Adrenal gland (tissue), 19 donors: ENCODE measurements at places on chromosomes 16 and 17. TPM values are rescaled to one million over a fixed set of nuclear protein-coding genes. Genes with fewer than 3 reads are reported as not detected.

Gene MT4
- total RNA-seq, result not detected

GRCh38 chr16:16021988-16022682 lies 72.7 kb downstream of the ABCC1 start:
- H3K36me3 ChIP-seq, result peaks cover 6% of the 10 kb centered on the region
- peak; percentile 99 for DNase-seq
- peaks cover 26% of the 10 kb centered on the region for H3K4me1 ChIP-seq
- H3K27ac ChIP-seq, result peak overlapping the region; percentile 81
- H3K27me3 ChIP-seq, result no peaks in the 10 kb centered on the region

DNA sequence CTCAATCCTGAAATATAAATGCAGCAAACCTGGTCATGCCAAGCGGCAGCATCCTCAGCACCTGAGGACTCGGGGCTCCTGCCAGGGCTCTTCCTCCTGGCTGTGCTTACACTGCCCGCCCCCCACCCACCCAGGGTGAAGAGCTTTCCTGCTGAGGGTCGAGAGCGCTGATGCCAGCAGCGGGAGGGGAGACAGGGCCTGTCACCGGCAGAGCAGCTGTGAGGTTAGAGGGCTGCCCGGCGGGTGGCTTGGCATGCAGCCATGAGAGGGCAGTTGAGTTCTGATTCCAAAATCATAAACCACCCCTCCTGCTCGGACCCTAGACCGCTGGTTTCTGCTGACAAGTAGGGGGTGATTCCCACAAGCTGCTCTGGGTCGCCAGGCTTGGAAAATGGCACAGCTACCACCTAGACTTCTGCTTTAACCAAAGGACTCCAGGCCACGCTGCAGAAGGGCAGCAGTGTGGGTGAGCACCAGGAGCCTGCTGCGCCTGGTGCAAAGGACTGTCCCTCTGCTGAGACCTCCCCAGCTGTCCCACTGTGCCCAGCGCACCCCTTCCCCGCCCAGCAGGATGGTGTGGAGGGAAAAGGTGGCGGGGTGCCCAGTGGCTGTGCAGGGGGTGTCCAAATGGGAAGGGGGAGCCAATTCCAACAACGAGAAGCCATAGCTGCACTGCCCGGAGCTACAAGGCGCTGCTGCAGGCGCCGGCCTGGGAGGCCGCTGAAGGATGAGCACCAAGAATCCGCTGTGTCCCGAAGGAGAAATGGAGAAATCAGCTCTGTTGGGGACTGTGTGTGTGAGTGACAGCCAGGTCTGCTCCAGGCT lies 26.6 kb downstream of the MXRA7 start:
- H3K4me3 ChIP-seq, result no peak overlapping the region
- H3K4me1 ChIP-seq, result peaks cover 58% of the 10 kb centered on the region
- H3K36me3 ChIP-seq, result no peaks in the 10 kb centered on the region

DNA sequence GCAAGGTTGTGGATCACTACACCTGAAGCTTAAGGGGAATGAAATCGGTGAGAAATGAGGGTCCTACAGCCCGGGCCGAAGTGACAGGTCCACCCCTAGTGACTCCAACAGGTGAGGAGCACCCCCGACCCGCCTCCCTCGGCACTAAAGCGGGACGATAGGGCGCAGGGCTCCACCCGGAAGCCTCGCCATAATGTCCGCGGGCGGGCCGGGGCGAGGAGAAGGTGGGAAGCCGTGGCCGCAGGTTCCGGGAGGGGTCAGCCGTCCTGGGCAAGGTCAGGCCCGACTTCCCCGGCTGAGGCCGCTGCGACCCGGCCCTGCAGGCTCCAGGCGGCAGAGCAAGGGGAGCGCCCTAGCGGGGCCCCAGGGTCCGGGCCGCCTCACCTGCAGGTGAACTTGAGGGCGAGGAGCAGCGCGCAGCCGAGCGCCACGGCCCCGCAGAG lies 543 bp downstream of the TXNDC11 start:
- peak overlapping the region; percentile 70 for H3K27ac ChIP-seq
- peaks cover 45% of the 10 kb centered on the region for H3K4me1 ChIP-seq
- H3K4me3 ChIP-seq, result peak overlapping the region; percentile 26
- DNase-seq, result peak; percentile 62
- H3K36me3 ChIP-seq, result no peaks in the 10 kb centered on the region

DNA sequence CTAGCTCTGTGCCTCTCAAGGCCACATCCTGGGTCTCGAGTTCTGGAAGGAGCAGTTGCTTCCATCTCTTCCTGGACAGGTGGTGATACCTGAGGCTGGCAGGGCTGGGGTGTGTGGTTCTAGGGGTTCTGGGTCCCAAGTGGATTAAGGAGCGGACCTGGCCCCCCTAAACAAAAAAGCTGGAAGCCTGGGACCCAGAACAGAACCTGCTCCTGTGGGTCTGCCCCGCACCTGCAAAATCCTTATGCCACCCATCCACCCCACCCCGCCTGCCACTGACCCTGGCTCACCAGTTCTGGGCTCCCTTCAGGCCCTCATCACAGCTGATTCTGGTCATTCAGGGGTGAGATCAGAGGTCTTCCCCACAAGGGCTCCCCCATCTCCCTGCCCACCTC lies 44.8 kb downstream of the ADCY7 start:
- no peaks in the 10 kb centered on the region for H3K4me1 ChIP-seq
- no peak overlapping the region for H3K27ac ChIP-seq
- H3K27me3 ChIP-seq, result no peaks in the 10 kb centered on the region
- H3K36me3 ChIP-seq, result peaks cover 34% of the 10 kb centered on the region

DNA sequence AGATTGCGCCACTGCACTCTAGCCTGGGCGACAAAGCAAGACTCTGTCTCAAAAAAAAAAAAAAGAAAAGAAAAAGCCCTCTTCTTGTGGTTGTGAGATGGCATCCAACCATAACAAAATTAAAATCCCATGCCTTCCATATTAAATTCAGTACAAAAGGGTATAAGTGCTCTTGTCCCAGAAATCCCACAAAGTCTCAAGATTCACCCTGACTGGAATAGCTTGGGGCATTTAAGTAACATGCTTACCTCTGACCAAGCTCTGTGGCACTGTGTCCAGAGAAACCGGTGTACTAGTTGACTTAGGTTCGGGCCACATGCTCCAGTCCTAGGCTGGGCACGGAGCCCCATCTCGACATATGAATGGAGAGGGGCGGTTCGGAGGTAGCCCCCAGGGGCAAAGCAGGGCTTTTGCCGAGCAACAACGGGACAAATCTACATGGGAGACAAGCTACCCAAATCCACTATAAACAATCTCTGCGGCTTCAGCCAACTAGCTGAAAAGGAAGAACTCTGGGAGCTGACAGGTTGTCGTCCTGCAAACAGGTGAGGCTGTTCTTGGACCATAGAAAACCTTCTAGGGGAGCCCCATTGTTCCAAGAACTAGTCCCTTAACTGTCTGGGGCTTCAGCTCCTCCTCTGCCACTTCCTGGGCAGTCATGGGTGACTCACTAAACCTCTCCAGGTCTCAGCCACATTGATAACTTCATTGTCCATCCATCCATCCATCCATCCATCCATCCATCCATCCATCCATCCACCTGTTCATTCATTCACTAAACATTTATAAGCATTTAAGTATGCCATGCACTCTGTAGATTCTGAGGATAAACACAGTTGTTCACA lies 10.3 kb upstream of the IL4R start:
- no peaks in the 10 kb centered on the region for H3K27me3 ChIP-seq
- no peak overlapping the region for H3K4me3 ChIP-seq
- no peak for DNase-seq
- H3K4me1 ChIP-seq, result peaks cover 8% of the 10 kb centered on the region
- no peaks in the 10 kb centered on the region for H3K36me3 ChIP-seq
- no peak overlapping the region for H3K27ac ChIP-seq

- H3K27ac ChIP-seq, result no peak overlapping the region
- H3K4me1 ChIP-seq, result no peaks in the 10 kb centered on the region
- H3K27me3 ChIP-seq, result no peaks in the 10 kb centered on the region
- DNase-seq, result no peak
- no peaks in the 10 kb centered on the region for H3K36me3 ChIP-seq
Measured at GRCh38 chr16:14434860-14435259, 195.2 kb downstream of the PARN start.

DNA sequence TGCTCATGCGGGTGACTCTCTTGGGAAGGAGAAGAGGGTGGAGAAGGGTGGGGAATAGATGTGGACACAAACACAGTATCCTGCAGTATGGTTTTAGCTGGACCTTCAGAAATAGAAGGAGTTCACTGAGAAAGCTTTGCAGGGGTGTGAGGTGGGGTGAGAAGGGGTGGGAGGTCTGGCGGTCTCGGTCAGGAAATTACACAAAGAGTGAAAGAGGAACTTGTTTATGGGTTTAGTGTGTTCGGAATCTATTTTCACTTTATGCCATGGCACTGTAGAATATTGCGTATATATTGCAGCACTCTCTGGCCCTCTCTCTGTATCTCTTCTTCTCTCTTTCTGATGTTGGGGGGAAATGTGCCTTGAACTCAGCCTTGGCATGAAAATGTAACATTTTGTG lies 148.2 kb upstream of the GOT2 start:
- no peak overlapping the region for H3K4me3 ChIP-seq
- no peaks in the 10 kb centered on the region for H3K4me1 ChIP-seq
- no peak overlapping the region for H3K27ac ChIP-seq
- H3K27me3 ChIP-seq, result no peaks in the 10 kb centered on the region
- no peak for DNase-seq

DNA sequence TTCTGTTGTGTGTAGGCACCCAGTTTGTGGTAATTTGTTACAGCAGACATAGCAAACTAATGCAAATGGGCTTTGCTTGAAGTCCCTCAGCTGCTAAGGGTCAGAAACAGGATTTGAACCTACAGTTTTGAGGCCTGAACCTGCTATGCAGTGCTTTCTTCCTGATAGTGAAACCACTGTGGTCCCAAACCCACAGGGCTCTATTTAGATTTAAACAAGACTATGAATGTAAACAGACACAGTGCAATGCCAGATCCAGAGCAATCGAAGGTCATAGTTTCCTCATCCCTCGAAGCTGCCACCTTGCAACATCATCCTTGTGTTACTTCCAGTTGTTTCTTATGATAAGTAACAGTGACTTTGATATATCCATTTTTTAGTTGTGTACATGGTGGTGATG lies 630.2 kb downstream of the WWOX start:
- no peaks in the 10 kb centered on the region for H3K36me3 ChIP-seq
- no peak overlapping the region for H3K27ac ChIP-seq
- no peak for DNase-seq
- no peaks in the 10 kb centered on the region for H3K4me1 ChIP-seq
- no peaks in the 10 kb centered on the region for H3K27me3 ChIP-seq

DNA sequence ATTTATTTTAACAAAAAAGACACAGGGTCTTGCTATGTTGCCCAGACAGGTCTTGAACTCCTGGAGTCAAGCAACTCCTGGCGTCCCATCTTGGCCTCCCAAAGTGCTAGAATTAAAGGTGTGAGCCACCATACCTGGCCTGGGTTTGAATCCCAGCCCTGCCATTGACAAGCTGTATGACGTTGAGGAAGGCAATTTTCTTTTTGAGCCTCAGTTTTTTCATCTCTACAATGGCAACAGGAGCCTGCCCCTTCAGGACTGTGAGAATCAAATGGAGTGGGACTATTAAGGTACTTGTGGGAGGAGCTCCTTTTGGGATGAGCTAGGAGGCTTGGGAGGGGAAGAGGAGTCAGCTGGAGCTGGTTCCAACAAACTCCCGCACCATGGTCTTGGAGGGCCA lies 6.2 kb downstream of the RARA start:
- H3K36me3 ChIP-seq, result no peaks in the 10 kb centered on the region
- no peak overlapping the region for H3K4me3 ChIP-seq
- H3K27me3 ChIP-seq, result no peaks in the 10 kb centered on the region
- H3K4me1 ChIP-seq, result peaks cover 57% of the 10 kb centered on the region
- H3K27ac ChIP-seq, result no peak overlapping the region

DNA sequence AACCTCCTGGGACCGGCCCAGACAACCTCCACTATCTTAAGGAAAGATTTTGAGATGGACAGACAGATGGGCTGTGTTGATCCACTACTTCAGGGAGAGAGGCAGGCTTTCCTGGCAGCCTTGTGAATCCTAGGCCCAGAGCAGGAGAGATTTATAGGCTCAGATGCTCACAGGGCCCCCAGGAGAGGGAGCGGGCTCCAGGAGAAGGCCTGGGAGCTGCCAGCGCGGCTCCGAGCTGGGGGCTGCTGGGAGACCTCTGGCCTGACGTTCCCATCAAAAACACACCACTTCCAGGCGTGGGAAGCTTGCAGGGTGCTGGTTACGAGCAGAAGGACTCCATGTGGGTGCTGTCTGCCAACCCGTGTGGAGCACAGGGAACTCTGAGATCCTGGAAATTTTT lies 53.2 kb downstream of the MYH11 start:
- DNase-seq, result no peak
- no peak overlapping the region for H3K4me3 ChIP-seq
- no peaks in the 10 kb centered on the region for H3K36me3 ChIP-seq
- H3K4me1 ChIP-seq, result no peaks in the 10 kb centered on the region

- H3K36me3 ChIP-seq, result no peaks in the 10 kb centered on the region
- H3K27ac ChIP-seq, result no peak overlapping the region
- H3K4me3 ChIP-seq, result no peak overlapping the region
- DNase-seq, result no peak
Measured at GRCh38 chr16:89981414-89981813, 32.9 kb downstream of the DEF8 start.

DNA sequence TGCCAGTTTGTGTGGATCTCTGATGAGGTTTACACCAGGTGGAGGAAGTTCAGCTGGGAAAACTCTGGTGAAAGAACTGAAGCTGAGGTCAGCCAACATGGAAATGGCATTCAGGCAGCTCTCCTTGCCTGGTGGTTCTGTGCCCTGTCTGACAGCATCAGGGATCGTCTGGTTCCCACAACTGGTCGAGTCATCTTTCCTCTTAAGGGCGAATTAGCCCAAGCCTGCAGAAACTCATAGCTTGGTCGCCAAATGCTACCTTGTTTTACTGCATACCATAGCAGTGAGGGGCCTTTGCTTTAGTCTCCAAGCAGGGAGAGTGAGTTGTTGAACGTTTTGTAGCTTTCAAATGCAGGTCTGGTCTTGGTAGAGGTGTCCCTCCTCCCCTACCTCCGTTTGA lies 7.2 kb downstream of the PLCG2 start:
- H3K27ac ChIP-seq, result no peak overlapping the region
- H3K27me3 ChIP-seq, result no peaks in the 10 kb centered on the region
- DNase-seq, result no peak
- H3K4me3 ChIP-seq, result no peak overlapping the region

GRCh38 chr17:4949321-4950074 lies 1.2 kb upstream of the PFN1 start:
- no peak overlapping the region for H3K4me3 ChIP-seq
- H3K4me1 ChIP-seq, result peaks cover 30% of the 10 kb centered on the region
- H3K27ac ChIP-seq, result peak overlapping the region; percentile 99
- H3K36me3 ChIP-seq, result no peaks in the 10 kb centered on the region
- no peaks in the 10 kb centered on the region for H3K27me3 ChIP-seq

GRCh38 chr17:40343219-40344119 lies 21.1 kb downstream of the GJD3 start:
- no peaks in the 10 kb centered on the region for H3K27me3 ChIP-seq
- H3K36me3 ChIP-seq, result no peaks in the 10 kb centered on the region
- H3K27ac ChIP-seq, result peak overlapping the region; percentile 88
- DNase-seq, result no peak

DNA sequence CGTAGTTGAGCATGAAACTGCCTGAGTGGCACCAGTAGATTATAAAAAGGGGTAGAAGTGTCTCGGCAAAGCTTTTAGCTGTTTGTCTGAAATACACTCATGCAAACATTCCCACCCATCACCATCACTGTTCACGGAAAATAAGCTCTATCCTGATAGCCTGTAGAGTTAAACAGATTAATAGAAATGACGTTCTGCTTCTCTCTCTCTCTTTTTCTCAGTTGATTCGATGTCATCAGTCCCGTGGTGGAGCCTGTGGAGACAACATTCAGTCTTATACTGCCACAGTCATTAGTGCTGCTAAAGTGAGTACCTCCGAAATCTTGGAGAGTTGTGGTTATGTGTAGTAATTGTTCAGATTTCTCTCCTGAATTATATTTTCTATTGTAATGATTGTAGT lies 224.7 kb downstream of the BCAS3 start:
- H3K27ac ChIP-seq, result no peak overlapping the region
- H3K4me3 ChIP-seq, result no peak overlapping the region
- H3K27me3 ChIP-seq, result no peaks in the 10 kb centered on the region
- H3K36me3 ChIP-seq, result no peaks in the 10 kb centered on the region
